ENCODE measurements at places on chromosomes 7 and 10.
A peak's percentile ranks its signal among the peaks of the same experiment; 100 is the strongest.

- no peak for DNase-seq
Measured at GRCh38 chr10:113705344-113705652, 25.6 kb downstream of the CASP7 start.

DNA sequence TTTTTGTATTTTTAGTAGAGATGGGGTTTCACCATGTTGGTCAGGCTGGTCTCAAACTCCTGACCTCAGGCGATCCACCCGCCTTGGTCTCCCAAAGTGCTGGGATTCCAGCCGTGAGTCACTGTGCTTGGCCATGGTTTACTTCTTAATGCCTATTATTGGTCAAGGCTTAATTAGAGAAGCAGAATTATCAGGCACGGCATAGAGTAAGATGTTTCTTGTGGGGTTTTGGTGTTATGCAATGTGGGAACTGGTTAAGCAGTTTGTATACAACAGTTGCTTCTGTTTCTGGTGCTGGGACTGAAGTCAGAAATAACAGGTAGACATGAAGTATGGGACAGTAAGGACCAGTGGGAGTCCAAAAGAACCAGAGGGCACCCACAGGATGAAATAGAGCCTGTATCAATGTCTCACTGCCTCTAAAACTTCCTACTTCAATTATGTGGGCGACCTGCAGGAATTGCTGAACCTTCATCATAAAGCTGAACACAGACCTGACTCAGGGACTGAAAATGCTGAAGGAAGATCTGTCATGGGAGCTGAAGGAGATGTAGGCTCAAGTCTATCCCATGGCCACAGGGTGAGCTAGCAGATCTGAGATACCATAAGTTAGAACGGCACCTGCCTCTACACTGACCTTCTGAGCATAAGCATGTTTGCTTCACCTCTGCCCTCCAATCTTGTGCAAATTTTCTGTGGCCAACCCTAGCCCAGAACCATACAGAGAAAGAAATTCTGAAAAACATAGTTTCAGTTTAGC is 38.3 kb upstream of the VCL start:
- no peak for DNase-seq

GRCh38 chr7:108408296-108408991 is 47.8 kb downstream of the NRCAM start:
- DNase-seq, result peak; percentile 55

GRCh38 chr10:62050893-62051433 is 149.5 kb downstream of the ARID5B start:
- no peak for DNase-seq

- DNase-seq, result peak; percentile 58
Measured at GRCh38 chr10:109968953-109969759, 38.6 kb upstream of the ADD3 start.

DNA sequence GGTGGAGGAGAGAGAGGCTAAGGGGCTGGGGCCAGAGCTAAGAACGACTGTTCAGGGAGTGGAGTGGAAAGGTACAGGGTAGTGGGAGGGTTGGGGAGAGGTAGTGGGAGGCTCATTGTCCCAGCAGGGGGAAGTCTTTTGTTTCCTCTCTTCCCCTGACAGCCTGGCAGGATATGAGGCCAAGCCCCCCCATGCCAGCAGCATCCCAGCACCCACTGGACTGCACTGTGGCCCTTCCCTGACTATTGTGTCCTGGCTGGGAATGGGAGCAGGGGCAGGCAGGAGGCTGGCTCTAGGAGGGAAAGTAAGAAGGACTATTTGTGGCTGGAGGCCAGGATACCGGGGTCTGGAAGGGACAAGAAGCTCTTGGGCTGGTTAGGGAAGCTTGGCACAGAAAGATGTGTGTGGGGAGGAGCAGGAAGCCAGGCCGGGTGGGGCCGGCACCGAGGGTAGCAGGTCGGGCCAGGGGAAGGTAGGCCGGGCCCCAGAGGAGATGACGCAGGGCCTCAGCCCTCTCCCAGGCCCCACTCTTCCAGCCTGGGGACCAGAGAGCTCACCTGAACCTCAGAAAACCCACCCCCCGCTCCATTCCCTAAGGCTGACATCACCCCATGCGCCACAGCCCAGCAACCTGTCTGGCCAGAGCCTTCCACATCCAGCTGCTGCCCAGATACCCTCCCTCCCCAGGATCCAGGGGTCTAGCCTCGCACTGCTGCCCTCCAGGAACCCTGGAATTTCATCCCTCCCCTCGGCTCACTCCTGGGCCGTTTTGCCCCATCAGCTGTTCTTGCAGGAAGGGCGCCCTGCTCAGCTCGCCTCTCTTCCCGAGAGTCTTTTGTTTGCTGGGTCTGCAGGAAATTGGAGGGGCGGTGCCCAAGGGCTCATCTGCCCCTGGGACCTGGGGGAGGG is 8.8 kb upstream of the EPHB4 start:
- no peak for DNase-seq

GRCh38 chr7:5596046-5596895 is 172.6 kb upstream of the TNRC18 start:
- peak; percentile 62 for DNase-seq

DNA sequence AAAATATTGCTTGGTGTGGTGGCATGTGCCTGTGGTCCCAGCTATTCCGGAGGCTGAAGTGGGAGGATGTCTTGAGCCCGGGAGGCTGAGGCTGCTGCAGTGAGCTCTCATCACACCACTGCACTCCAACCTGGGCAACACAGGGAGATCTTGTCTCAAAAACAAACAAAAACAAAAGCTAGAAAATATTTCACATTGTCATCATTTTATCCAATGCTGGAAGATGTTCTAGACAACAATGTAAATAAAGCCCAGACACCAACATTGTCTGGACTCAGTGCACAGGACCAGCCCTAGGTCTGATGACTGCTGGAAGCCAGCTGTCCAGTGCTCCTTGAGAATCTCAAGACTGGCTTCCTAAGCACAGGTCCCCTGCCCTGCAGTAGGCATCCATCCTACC is 13.5 kb downstream of the SEPHS1 start:
- no peak for DNase-seq

DNA sequence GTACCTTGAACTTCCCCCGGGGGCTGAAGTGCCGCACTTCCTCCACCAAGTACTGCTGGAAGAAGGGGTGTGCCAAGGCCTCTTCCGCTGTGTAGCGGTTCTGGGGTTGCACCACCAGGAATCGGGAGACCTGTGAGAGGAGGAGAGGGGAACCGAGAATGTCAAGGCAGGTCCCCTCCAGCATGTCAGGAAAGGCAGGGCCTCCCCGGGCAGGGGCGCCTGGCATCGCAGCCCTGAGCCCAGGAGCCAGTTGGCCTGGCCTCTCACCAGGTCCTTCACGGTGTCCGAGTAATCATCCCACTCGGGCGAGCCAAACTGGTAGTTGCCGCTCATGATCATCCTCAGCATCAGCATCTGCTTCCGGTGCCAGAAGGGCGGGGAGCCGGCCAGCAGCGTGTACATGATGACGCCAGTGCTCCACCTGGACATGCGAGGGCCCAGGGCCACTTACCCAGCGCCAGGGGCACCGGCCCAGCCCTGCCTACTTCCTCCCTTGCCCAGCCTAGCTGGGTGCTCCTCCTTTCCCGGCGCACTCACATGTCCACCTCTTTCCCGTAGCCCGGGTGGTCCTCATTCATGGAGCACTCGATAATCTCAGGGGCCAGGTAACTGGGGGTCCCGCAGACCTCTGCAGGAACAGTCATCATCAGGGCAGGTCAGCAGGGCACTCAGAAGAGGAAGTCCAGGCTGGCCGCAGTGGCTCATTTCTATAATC is 11.0 kb downstream of the PHKG1 start:
- DNase-seq, result no peak

- DNase-seq, result no peak
Measured at GRCh38 chr7:80224415-80224814, 89.8 kb downstream of the GNAI1 start.

GRCh38 chr10:126062131-126063032 is 166.0 kb downstream of the FANK1 start:
- DNase-seq, result peak; percentile 76

GRCh38 chr10:80988755-80989154 is 451.1 kb downstream of the SH2D4B start:
- DNase-seq, result no peak

DNA sequence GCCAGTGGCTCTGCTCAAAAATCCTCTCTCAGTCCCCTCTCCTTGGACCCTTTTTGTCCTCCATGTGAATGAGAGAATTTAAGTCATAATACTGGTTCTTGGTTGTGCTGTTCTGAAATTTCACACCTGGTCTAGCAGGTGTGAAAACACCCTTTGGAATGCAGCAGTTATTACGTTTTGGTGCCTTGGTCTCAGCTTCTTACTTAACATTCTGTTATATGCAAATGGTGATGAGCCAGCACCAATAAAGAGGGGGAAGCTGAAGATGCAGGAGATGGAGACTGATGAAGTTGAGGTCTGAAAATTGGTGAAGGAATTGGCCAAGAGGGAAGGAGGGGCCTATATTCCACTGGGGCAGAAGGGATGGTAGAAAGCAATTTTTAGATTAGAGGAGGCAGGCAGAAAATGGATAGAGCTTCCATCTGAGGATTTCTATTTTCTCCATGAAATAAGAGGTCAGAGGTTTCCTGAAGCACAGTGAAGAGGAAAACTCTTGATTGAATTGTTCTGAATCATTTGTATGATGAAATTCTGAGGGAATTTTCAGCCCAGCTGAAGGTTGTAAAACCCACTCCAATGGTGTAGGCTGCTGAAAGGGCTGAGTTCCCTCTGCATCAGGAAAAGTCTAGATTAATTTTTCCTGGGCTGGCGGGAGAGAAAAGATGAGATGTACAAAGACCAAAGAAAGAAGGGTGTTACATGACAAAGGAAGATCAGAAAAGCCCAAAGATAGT is 94.0 kb upstream of the FAM180A start:
- DNase-seq, result no peak

- no peak for DNase-seq
Measured at GRCh38 chr10:132095403-132096113, 29.8 kb downstream of the JAKMIP3 start.

GRCh38 chr10:132484922-132485321 is 52.7 kb upstream of the INPP5A start:
- no peak for DNase-seq

GRCh38 chr7:77428777-77429231 is 12.7 kb upstream of the GSAP start:
- no peak for DNase-seq

DNA sequence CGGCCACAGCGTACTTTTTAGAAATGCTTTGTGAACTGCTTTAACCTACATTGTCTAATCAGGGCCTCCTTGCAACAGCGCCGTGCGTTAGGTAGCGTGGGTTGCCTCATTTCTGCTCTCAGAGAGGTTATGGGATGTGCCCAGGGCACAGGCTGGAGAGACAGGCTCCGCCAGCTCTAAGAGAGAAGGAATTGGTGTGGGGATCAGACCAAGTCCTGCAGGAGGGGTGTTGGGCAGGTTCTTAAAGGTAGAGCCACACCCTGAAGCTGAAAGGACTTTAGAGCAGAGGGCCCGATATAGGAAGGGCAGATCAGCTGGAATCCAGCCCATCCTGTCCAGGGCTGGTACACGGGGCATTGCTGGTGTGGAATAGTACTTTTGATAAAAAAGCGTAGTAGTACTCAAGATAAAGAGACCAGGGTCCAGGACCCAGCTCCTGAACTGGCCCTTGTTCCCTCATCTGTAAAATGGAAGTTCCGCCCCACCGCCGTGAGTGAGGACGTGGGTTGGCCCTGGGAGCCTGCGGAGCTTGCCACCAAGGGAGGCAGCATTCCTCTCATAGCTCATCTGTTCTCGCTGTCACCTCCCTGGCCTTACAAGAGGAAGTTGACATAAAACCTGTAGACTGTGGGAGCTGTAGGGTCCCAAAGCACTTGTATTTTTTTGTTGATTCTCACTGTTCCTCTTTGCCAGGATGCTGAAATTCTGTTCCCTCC is 37.2 kb downstream of the TMEM120A start:
- DNase-seq, result peak; percentile 65

- DNase-seq, result peak; percentile 32
Measured at GRCh38 chr10:79139124-79139835, 70.5 kb downstream of the ZMIZ1 start.

DNA sequence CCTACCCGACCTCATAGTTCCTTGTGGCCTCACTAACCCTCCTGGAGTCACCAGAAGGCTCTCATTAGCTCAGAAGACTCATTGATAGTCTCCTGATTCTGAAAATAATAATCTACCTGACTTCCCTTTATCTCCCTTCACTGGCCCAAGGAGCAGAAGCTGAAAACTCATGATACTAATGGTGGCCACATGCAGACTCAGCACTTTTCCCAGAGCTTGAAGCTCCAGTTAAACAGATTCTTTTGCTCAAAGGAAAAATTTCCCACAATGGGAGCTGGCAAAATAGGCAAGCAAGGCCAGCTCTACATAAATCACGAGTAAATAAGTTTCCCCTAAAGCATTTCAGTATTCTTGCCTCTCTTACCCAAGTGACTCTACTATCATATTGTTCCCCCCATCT is 8.2 kb downstream of the NAPEPLD start:
- no peak for DNase-seq

DNA sequence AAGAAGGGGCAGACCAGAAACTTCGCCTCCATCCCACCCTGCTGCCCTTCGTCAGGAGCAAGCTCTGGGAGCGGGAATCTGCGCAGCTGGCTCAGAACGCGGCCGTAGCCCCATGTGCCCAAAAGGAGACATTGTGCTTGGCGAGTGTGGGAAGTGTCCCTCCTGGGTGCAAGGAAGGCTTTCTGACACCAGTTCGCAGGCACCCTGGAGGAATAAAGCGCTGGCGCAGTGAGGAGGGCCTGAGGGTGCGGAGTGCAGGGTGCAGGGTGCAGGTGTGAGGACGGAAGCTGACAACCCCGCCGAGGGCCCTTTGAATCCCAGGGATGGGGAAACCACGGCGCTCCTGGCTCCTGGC is 811 bp downstream of the SLIT1 start:
- no peak for DNase-seq

GRCh38 chr10:123156078-123156477 is 1.9 kb downstream of the BUB3 start:
- no peak for DNase-seq

GRCh38 chr7:102404005-102404861 is 8.1 kb downstream of the PRKRIP1 start:
- DNase-seq, result peak; percentile 22

DNA sequence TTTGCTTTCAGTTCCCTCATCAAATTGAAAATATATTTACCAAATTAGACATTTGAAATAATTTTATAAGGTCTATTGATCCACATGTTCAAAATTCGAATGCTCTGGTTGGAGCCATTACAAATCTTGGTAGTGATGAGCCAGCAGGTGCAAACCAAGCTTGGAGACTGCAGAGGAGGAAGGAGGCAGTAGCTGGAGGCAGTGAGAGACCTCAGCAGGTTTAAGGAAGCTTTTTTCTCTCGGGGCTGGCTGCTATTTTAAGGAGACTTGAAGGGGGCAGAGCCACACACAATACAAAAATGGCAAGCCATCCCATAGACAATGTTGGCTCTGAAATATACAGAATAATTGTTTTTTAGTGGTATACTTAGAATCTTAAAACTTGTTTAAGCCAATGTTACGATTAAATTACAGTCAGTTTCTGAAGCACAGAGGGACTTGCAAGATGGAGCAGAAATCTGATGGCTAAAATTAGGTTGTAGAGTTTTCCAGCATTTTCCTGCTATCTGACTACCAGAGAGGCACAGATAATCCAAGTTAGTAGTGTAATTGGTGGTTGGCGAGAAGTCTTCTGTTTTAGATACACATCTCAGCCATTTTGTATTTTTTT is 185.8 kb downstream of the SNX10 start:
- DNase-seq, result no peak

- DNase-seq, result no peak
Measured at GRCh38 chr7:106357675-106358074, 72.9 kb upstream of the NAMPT start.
